ENCODE measurements at places on chromosomes 1 and 21.
A peak's percentile ranks its signal among the peaks of the same experiment; 100 is the strongest.

DNA sequence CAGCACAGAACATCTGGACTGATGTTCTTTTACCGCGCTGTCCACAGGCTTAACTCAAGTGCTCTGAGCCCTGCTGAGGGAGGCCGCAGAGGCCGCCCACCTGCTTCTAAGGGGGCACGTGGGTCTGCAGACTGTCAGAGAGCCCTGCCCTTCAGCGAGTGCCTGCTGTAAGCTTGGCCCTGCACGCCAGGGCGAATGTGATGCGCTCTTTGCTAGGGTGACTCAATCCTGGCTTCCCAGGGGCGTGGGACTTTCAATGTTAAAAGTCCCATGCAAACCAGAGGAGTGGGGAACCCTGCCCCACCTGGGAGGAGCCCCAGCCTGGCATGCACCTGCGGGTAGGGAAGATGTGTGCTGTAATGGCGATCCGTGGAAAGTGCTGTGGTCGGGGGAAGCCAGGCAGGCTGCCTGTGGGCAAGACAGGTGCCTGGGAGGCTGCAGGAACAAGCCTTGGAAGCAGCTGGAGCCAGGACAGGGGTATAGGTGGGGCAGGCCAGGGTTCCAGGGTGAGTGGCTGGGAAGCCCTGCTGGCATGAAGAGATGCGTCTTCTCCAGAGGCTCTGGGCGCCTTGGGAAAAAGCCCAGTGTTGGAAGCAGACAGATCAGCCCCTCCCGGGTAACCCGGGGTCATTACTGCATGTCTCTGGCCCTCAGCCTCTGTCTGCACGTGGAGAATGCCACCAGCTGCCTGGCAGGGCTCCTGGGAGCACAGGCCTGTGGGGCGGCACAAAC lies 594 bp upstream of the PANK4 start:
- DNase-seq: peak; percentile 94

DNA sequence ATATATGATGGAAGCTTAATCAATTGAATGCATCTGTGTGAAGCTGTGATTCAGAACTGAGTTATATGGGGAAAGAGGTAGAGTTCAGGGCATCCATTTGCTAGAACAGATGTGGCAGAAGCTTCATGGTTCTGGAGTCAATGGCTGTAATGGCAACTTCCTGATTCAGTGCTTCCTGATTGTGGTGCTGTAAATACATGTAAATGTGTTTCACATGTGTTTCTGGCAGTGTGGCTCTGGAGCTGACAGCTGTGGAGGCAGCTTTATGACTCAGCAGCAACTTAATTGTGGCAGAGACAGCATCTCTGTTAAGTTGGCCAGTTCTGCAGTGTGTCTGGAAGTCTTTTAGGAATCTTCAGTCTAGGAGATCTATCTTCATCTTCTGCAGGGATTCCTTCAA lies 226.6 kb upstream of the ZRANB2 start:
- no peak for DNase-seq

- no peak for DNase-seq
Observed at GRCh38 chr1:165650981-165651625, 20.1 kb downstream of the MGST3 start.

GRCh38 chr1:246267896-246268295 lies 239.2 kb downstream of the SMYD3 start:
- DNase-seq: no peak

DNA sequence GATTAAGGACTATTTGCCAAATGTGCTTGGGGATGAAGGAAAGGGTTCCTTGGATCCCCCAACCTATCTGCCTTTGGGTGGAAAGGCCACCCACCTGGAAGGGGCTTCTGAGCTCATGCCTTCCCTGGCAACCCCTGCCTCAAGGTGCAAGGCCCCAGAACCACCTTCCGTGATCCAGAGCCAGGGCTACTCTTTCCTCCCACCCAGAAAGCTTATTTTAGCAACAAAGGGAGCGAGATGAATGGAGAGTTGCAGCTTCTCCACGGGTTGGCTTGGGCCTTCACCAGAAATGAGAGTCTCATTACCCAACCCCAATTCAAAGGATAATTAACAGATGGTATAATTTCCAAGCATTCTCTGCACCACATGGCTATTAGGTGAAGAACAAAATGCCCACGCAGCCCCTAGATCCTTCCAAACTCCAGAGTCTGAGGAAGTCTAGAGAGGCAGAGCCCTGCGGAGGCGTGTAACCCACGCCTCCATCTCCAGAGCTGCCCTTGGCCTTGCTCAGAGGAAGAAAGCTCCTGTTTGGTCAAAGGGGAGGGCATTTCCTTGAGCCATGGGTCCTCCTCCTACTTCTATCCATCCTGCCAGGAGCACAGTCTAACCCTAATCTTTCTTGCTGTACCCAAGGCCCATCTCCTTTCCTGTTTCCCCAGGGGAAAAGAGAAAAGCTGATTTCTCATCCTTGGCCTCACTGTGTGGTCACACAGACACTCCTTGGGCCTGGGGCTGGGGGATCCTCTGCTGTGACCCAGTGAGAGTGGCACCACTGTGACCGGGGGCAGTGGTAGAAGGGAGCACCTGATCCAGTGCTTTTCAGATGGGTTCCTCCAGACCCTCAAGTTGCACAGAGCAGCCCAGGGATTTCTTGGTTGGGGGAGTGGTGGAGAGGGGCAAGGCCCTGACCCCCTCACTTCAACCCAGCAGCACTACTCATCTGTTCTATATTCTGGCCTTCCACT lies 1.7 kb upstream of the CELSR2 start:
- DNase-seq: no peak

DNA sequence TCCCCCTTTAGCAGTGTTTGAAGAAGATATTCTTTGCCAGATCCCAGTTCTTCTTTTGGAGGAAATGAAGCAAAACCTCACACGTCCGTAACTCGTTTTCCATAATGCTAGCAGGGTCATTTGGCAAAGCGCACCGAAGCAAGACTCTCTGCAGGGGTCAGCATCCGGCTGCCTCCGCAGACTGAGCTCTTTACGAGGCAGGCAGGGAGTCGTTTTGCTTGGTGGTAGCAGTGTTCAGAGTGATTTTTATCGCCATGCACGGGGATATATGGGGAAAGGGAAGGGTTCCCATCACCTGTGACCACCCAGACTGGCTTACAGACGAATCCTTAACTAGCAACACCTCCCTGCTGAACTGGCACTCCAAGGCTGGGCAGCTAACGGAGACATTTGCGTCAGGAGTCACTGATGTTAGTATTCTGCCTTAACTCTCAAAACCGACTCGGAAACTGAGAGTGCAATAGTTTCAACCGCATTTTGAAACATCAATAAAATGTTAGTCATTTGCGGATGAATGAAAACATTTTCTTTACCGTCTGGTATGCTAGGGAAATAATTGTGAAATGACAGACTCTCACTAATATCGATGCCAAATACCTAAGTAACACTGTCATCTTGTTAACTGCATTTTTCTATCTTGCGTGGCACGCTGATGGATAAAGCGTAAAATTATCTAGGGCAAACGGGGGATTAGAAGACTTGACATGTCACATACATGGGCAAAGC lies 2.2 kb upstream of the NEGR1 start:
- peak; percentile 33 for DNase-seq

GRCh38 chr1:179127163-179127895 lies 45.5 kb downstream of the TOR3A start:
- DNase-seq: no peak

DNA sequence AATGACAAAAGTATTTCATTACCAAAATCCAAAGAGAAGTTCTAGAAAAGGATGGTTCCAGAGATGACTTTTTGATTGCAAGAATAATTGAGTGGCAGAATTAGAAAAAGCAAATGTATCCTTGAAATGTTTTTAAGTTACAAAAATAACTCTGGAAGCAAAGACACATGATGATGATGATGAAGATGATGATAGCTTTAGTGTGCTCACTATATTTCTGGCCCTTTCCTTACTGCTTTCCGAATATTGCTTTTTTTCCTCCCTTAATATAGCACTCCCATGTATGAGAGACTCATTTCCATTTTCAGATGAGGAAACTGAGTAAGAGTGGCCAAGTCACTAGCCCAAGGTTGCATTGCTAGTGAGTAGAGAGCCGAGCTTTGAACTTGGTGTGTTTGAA lies 54.7 kb downstream of the CACHD1 start:
- DNase-seq: no peak

GRCh38 chr21:15682977-15683376 lies 46.8 kb upstream of the USP25 start:
- DNase-seq: no peak

DNA sequence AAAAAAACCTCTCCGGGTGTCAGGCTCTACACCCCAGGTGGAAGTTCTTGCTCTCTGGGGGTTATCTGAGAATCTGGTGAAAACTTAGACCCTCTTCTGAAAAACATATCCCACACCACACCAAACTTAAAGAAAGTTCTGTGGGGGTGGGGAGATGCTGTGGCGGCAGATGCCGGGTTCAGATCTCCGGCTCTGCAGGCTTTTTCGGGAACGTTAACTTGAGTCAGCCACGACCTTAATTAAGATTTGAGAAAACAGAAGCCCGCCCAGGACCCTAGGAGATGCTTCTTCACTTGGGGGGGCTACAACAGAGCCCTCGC lies 2.3 kb downstream of the RCC2 start:
- no peak for DNase-seq

DNA sequence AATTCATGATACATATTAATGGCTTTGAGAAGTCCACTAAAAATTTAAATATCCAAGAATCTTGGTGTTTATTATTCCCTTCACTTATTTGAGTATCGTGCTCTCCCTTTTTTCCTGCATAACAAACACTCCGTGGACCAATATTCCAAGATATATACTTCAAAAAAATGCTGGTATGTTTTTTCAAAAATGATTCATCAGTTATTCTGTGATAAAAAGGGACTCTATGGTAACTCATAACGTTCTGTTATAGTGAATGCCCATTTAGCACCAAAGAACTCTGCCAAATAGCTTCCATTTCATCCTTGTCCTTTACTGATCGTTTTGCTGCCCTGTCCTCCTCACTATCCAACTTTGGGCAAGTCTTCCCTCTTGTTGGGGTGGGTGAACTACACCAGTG lies 12.9 kb downstream of the GIPC2 start:
- no peak for DNase-seq

GRCh38 chr1:15681349-15682292 lies 2.5 kb upstream of the PLEKHM2 start:
- no peak for DNase-seq

DNA sequence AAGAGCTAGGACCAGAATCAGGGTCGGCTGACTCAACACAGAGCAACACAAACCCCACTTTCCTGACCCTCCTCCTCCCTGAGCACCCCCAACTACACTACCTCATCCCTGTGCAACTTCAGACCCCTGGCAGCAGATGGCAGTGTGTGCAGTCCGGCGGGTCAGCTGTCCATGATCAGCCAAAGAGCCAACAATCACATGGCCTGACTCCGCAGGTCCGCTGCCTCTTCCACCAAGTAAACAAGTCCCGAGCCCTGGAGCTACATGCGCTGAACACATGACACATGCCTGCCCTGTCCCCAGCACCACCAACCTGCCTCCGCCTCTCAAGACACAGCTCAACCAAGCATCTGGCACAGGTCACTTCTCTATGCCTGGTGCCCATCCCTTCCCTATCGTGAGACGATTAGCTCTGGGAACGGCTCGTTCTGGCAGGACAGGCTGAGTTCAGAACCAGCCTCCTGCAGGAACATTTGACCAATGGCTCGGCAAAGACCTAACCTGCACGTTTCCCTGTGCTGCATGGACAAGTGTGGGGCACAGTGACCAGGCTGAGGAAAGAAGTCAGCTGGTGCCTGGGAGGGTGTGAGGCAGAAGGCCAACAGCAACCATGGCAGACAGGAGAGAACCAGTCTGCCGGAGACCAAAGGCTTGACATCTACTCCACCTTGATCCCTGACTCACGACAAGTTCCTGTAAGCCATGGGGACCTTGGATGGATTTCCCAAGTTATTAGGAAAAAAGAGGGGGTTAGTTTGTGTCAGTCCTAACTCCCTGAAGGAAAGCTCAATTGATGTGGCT lies 60.3 kb downstream of the CD46 start:
- DNase-seq: peak; percentile 92

GRCh38 chr1:210441028-210441427 lies 112.3 kb downstream of the HHAT start:
- no peak for DNase-seq

DNA sequence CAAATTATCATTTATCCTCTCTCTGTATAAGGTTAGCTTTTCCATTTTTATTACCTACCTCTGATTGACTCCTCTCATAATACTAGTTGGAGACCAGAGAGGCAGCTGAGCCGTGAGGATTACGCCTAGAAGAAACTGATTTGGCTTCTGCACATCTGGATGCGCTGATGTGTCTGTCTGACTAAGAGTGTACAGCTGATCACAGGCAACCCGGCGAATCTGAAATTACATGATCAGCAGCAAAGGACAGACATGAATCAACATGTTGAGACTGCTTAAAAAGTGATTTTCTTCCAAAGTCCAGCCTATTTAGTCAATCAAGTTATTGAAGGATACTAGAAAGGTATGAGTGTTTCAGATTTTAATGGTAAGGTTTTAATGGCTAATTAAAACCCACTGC lies 81.2 kb downstream of the PCSK9 start:
- no peak for DNase-seq

GRCh38 chr1:25360596-25361581 lies 22.8 kb downstream of the TMEM50A start:
- DNase-seq: no peak

DNA sequence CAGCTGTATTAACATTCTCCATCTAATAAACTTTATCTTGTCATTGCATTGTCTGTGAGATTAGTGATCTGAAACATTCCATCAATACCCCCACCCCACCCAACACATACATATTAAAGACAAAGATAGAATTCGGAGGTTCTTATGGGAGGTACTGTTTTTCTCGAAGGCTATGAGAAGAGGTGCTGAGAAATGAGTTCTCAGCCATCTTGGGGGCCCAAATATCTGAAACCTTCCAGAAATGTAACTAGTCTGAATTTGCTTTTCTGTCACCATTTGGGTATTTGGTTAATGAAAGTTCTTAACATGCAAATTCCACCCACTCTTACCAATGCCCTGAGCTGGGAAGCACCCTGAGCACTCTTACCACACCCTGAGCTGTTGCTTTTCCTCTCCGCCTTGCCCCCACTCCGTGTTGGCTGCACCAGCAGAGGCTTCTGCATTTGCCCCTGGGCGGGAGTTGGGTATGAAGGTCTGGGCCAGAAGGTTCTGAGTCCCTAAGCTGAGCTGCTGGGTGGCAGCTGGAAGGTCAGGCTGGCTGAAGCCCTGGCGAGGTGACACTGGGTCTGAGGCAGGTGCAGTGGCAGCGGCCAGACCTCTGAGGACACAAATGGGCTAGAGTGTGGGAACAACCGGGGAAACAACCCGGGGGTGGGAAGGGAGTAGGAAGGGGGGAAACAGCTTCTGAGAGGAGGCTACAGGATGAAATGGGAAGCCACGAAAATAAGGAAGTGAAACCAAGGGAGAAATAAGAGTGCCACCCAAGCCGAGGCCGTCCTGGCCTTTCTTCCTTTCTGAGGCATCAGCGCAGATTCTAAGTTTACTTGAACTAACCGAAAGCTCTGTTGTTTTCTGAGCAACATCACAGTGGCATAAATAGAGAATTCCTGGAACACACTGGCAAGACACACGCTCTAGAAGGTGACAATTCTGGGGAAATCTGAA lies 26.3 kb upstream of the IER5 start:
- DNase-seq: no peak
